Foreskin keratinocyte (primary cell): ENCODE measurements at places on chromosomes 3 and 15. TPM values are rescaled to one million over a fixed set of nuclear protein-coding genes. Genes with fewer than 3 reads are reported as not detected.

MORC1 gene
- not detected in 2 replicates for total RNA-seq

HTR3E gene
- not detected in 2 replicates for total RNA-seq

DNA sequence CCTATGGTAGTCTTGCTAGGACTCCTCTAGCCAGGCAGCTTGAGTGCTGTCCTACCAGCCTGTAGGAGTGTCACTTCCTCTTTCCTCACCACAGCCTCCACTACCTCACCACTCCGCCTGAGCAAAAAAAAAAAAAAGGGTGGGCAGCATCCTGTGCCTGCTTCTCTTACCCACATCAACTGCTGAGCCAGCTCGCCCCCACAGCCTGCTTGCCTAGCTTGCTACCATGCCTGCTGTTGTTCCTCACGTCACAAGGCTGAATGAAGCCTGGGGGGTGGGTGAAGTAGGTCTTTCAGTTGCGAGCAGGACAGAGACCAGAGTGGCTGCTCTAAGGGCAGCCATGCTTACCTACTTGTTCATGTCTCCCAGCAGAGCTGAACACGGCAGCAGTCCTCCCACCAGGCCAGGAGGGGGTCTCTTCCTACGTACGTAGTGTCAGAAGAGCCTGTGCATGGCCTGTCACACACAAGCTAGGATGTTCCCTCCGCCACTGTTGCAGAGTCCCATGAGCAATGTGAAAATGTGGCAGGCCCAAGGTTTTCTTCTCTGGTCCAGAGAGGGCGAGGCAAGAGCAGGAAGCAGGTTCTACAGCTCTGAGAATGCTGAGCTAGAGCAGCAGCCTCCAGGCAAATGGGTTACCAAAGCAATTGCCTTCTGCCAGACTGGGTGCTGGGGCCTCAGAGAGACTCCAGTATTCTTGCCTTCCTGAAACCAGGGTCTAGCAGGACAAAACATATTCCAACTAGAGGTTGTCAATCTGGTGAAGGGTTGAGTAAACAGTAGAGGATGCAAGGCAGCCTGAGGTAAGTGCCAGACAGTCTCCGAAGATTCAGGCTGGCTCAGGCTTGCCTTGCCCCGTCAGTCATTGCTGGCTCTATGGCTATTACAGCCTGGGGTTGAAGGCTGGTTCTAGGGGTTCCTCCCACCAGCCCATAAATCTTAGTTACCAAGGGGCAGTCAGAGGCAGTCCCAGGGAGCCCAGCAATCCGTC is 8.1 kb downstream of the PPM1M start:
- peak; percentile 55 for DNase-seq

DNA sequence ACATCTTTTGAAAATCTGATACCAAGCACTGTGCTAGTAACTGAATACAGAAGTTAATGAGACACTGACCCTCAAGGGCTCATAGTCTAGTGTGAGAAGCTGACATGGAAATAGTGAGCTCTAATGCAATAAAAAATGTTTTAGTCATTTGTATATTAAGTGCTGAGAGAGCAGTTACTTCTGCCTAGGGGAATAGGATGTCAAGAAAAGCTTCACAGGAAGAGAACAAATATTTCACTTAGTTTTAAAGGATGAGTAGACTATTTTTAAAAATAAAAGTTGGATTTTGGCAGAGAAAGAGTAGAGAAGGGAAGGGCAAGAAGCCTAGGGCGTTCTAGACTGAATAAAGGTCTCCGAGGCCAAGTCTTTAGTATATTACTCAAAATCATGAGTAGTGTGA is 158.4 kb downstream of the ATG7 start:
- no peak for DNase-seq

DNA sequence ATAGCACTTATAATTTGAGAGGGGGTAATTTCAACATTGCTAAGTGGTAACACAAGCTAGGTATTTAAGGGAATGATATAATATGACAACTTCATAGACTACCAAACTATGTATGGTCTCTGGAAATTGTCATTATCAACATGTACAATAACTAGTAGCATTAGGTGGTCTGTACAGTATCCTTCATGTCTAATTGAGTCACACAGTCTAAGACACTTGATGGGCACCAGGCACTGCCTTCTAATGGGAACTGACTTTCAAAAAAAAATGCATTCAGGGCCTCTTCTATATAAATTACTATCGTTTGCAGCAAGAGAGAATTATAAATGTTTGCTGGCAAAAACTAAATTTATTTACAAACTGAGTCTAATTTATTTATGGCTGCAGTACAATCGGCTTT is 271.8 kb downstream of the MECOM start:
- DNase-seq = no peak

DNA sequence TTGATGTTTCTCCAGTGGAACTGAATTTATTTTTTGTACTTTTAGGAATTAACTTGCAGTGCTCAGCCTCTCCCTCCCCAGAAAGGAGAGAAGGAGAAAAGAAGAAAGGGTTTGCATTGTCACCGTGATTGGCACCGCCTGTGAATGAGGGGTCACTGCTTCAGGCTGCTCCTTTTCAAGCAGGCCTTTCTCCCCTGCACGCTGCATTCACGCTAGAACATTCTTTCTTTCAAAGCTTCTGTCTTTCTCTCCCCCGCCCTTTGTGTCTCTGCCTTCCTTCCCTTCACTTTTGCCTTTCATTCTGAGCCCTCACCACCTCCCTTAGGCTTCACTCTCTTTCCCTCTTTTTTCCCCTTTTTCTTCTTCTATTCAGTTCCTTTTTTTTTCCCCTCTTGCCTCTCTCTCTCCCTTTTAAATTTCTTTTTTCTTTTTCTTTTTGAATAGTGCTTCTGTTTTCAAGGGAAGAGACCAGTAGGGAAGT is 42.4 kb downstream of the ZNF710 start:
- DNase-seq = no peak

- no peak for DNase-seq
Measured at GRCh38 chr3:78917536-78917935, 850.3 kb downstream of the ROBO1 start.
